NCI-H226 (cell line): ENCODE measurements at places on chromosomes 2 and 18.

- no peak for DNase-seq
Measured at GRCh38 chr2:108918156-108918874, 70.7 kb downstream of the EDAR start.

DNA sequence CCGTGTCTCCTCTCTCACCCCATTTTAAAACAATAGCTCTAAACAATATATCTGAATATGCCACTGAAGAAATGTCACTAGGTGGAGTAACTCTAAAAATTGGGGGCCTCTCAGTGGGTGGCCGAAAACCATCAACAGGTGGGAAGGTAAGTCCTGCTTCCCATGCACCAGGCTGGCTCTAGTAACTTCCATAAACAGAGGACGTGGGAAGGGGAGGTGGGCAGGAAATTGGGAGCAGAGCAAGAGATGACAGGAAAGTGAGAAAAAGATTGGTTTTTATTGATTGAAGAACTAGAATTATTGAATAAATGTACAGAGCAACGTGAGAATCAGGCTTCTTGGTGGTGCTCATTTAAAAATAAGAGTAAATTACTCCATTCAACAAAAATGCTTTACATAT, 170.4 kb downstream of the SOCS6 start:
- no peak for DNase-seq

DNA sequence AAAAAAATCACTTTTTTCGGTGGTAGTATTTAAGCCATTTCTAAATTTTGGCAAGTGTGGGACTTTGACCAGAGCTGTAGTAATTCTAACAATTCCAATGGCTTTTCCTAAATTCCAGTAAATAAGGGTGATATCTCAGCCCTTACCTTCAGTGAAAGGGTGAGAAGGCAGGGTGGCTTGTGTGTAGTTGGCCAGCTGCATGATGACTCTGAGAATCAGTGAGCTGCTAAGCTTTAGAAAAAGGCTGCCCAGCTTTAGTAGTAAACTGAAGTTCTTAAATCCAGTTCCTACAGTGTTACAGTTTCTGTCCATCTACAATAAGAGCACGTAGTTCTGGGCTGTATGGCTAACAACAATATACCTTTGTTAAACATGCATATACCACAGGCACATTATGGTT, 42.0 kb downstream of the OXER1 start:
- DNase-seq, result no peak

DNA sequence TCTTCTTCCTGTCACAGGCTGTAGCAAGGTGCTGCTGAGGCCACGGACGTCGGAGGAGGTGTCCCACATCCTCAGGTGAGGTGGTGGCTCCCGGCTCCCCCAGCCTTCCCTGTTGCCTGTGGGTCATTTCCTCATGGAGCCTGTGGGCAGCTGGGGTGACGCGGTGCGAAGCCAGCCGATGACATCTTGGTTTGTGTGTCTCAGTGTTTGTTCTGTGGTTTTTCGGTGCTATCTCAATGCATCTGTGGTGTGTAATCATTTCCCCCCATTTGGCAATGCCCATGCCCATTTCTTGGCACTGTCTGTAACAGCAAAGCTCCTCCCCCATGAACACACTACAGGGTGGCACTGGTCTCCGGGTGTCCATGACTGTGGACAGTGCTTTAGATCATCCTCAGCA, 6.6 kb downstream of the D2HGDH start:
- DNase-seq, result no peak

GRCh38 chr2:34991508-34992274, 1363.9 kb upstream of the CRIM1 start:
- DNase-seq, result no peak
